ENCODE measurements at places on chromosomes 4 and X.

DNA sequence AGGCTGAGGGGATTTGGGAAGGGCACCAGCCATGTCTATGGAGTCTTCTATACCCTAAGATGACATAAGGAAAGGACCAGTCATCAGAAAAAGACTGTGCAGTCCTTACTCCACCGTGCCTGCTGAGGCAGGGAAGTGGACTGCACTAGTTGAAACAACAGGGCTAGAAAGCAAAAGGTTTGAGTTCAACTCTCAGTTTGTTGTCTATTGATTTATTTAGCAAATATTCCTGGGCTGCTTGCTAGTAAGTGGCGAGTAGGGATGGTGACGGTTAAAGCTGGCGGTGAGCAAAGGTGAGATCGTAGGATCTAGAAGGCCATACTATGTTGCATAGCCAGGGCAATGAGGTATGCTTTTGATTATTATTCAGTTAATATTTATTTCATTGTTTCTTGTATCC lies 110.1 kb downstream of the SMIM20 start:
- no peak for DNase-seq

GRCh38 chr4:96052827-96053226 lies 212.9 kb downstream of the PDHA2 start:
- DNase-seq: no peak

DNA sequence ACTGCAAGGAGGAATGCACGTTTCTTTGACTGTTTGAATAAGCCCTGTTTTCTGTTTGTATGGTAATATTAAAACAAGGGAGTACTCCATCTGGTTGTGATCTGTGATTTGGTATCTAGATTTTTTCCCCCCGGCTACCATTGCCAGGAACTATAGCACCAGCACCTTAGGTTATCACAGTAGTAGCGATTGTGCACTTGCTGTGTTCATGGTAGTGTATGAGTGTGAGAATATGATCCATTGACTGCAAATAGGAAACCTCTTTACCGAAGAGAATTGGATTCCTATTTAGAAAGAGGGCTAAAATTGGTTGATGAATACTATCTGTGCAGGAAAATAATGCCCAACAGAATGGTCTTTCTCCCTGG lies 69.9 kb downstream of the LARP7 start:
- DNase-seq: no peak

DNA sequence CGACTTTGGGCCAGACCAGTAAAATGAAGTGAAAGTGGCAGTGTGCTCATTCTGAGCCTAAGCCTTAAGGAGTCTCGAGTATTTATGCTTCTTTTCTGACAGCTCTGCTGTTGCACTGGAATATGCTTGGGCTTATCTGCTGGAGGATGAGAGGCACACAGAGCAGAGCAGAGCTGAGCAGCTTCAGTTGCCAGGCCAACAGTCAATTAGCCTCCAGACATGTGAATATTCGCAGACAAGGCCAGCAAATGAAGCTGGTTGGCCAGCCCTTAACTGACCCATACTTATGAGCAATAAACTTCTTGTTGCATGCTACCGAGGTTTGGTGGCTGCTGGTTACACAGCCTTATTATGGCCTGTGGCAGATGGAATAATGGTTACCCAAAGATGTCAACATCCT lies 203.0 kb upstream of the GEMIN8 start:
- no peak for DNase-seq

- no peak for DNase-seq
Observed at GRCh38 chr4:97627750-97628149, 515.5 kb downstream of the STPG2 start.

DNA sequence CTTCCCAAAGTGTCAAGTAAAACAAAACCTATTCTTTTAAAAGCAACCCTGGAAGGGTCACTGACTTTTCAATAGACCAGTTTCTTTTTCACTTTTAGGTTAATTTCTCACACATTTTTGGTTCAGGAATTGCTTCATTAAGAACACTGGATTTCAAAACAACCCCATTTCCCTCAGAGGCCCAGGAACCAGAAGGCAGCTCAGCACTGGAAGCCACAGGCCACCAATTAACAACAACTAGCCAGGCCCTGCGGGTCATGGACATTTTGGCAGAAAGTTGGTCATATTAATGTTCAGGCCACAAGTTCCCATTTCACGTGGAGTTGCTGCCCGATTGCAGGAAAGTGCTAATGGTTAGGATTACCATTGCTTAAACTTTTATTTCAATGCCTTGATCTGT lies 39.8 kb downstream of the HAND2 start:
- DNase-seq: no peak

DNA sequence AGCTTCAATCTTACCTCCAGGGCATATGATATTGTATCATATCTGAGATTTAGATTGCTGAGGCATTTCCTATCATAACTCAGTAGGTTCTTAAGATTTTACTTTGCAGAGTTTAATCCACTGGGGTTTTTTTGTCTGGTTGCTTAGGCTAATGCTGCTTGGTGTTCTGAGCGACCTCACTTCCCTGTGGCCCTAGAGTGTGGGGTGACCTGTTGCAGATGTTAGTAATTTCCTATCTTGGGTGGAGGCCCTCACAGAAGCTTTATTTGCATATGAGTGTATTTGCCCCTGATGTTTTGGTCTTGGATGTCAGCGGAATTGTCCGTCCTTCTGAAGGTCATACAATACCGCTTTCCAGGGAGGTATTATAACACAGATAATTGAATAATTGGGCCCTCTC lies 137.1 kb downstream of the NDST3 start:
- no peak for DNase-seq

DNA sequence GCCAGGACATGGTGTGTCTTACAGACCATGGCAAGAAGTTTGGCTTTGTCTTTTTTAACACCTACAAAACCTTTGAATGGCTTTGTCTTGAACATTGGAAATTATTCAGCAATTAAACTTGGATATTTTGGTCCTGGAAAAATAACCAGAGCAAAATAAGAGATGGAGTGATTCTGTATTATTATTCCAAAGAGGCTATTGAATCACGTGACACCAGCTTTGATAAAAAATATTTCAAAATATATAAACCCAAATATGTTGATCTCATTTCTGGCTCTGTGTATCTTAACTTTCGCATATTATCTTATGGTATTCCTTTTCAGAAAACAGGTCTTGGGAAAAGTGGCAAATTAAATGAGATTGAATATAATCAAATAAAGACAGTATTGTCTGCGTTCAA lies 32.6 kb upstream of the GIMD1 start:
- DNase-seq: no peak

- no peak for DNase-seq
Observed at GRCh38 chrX:155841232-155841631, 39.9 kb upstream of the VAMP7 start.

- DNase-seq: peak; percentile 62
Observed at GRCh38 chr4:87108142-87108546, 112.3 kb downstream of the KLHL8 start.

DNA sequence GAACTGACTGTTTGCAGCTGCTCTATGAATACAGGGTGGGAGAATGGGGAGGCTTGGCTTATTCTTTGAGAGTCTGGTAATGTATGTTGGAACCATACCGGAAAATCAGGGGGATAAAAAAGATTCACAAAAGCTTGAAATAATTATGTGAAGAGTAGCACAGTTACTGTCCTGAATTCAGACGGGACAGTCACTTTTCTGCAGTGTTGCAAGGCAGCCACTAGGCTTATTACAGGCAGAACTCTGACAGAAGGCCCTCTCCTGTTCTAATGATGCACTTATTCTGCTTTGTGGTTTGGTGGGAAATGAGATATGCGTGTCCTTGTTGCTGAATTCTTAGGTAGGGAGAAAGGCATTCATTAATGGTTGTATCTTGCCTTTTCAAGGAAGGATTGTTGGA lies 37.2 kb downstream of the GUCY1B1 start:
- no peak for DNase-seq

GRCh38 chr4:175071123-175071522 lies 153.0 kb downstream of the ADAM29 start:
- DNase-seq: no peak

DNA sequence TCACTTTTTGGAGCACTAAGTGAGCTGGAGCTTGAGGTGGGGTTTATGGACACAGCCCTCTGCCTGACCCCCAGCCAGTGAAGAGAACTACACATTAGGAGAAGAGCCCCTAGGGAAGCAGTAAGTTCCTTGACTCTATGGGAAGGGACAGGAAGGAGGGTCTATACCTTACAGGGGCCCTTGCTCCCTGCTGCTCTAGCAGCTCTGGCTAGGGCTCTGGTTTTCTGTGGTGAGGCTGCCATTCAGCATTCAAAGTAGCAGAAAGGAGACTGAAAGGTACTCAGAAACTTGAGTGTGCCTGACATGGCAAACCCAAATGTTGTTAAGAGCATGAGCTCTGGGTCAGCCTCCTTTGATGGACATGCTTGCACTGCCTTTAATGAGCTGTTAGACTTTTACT lies 144.0 kb upstream of the KIT start:
- no peak for DNase-seq

DNA sequence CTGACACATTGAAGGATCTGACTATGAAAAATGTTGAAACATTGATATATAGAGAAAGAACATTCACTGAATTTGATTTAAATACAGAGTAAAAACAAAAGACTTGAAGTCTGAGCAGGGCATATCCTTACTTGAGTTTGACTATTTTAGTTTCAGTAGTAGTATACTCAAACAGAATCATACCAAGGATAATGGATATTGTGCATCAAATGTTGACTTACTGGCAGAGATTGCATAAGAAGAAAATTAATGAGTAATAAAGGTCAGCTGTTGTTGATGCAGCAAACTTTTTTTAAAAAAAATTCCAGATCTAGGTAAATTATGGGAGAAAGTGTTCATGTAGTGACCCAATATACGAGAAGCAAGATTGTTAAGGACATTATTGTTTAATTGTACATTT lies 94.5 kb upstream of the APOOL start:
- DNase-seq: no peak

GRCh38 chrX:153903238-153903980 lies 1.1 kb upstream of the AVPR2 start:
- no peak for DNase-seq

DNA sequence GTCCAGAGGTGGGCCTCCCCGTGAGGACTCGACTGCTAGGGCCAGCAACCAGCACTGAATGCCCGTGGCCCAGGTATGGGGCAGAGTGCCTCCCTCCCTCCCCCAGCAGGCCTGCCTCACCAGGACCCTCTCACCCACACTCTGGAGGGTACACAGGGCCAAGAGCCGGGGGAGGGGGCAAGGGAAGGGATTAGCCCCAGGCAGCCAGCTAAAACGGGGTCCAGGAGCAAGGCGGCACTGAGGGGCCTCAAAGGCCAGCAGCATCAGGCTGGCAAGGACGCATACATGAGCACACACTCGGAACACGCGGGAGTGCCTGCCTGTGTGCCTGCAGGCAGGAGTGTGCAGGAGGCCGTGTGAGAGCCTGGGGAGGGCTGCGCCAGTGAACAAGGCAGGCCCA lies 18.3 kb upstream of the DUSP9 start:
- DNase-seq: no peak

DNA sequence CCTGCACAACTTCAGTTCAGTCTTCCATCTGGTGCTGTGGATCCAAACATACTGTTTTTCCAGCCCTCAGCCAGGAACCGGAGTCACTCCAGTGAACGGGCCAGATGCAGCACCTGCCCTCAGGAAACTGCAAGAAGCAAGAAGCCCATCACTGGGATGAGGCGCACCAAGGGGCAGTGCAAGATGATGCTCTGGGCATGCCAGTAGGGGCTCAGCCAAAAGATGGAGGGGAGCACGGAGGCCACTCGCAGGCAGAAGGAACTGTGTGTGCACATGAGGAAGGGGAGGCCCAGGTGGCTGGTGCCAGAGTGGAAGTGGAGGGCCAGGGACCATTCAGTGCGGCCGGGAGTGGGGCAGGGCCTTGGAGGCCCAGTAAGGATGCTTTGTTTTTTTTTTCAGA lies 161.7 kb upstream of the MAMLD1 start:
- no peak for DNase-seq

DNA sequence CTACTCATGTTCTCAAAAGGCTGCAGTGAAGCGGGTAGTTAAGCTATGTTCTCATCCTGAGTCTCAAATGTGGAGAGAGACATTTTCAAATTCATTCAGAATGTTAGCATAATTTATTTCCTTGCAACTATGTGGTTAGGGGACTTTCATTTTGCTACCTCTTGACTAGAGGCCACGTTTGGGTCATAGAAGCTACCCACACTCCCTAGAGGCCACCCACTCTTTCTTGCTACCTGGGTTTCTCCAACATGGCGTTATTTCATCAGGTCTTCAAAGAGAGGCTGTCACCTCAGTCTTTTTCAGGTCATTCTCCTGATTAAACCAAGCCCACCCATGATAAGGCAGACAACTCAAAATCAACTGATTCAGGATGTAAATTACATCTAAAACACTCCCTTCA lies 34.3 kb upstream of the NLGN4X start:
- no peak for DNase-seq

GRCh38 chr4:48795108-48795507 lies 15.0 kb upstream of the FRYL start:
- DNase-seq: no peak

- no peak for DNase-seq
Observed at GRCh38 chr4:163762741-163763140, 268.3 kb downstream of the TMA16 start.

- DNase-seq: no peak
Observed at GRCh38 chr4:25154594-25155265, 5.5 kb downstream of the SEPSECS start.

DNA sequence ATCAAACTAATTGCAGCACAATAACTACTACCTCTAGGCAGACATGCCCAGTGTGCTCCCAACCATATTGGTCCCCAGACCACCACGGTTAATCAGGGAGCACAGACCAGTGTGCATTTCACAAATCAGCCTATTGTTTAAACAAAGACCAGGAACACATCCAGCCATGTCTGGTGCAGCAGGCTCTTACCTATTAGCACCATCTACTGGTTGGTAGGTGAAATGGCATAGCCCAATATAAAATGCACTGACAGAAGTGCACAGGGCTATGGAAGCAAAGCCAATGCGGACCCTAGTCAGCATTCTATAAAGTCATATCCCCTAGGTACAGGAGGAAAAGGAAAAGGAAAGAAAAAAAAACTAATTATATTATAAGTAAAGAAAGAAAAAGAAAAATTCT lies 15.5 kb upstream of the CYLC1 start:
- DNase-seq: no peak

- no peak for DNase-seq
Observed at GRCh38 chrX:34586936-34587335, 70.1 kb downstream of the TMEM47 start.

DNA sequence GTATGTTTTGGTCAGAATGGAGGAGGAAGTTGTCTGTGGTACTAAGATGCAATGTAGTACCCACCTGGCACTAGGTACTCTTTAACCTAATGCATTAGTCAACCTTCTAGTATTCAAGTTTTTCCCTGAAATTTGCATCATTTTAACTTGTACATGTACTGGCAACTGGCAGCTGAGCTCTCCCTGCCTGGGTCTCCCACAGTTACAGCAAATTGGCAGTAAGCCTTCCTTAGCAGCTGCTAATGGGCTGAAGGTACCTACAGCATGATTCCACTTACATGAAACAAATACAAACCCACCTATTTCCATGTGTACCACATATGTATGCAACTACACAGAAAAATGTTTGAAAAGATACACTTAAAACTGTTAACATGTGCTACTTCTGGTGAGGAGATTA lies 8.1 kb upstream of the KLHL2 start:
- DNase-seq: no peak

GRCh38 chr4:73499996-73500765 lies 18.6 kb downstream of the AFM start:
- DNase-seq: no peak

GRCh38 chrX:70508296-70508911 lies 63.8 kb downstream of the DLG3 start:
- DNase-seq: no peak

- no peak for DNase-seq
Observed at GRCh38 chr4:48898733-48899431, 7.7 kb downstream of the OCIAD2 start.

GRCh38 chr4:93065790-93066189 lies 762.0 kb downstream of the GRID2 start:
- DNase-seq: no peak

GRCh38 chr4:165756836-165757235 lies 116.2 kb upstream of the TLL1 start:
- no peak for DNase-seq
